ENCODE measurements at places on chromosomes 3 and 15.

- peak; percentile 48 for DNase-seq
Observed at GRCh38 chr3:113287803-113288648, 76.7 kb downstream of the BOC start.

GRCh38 chr15:66770518-66771350, 68.7 kb downstream of the SMAD6 start:
- no peak for DNase-seq

DNA sequence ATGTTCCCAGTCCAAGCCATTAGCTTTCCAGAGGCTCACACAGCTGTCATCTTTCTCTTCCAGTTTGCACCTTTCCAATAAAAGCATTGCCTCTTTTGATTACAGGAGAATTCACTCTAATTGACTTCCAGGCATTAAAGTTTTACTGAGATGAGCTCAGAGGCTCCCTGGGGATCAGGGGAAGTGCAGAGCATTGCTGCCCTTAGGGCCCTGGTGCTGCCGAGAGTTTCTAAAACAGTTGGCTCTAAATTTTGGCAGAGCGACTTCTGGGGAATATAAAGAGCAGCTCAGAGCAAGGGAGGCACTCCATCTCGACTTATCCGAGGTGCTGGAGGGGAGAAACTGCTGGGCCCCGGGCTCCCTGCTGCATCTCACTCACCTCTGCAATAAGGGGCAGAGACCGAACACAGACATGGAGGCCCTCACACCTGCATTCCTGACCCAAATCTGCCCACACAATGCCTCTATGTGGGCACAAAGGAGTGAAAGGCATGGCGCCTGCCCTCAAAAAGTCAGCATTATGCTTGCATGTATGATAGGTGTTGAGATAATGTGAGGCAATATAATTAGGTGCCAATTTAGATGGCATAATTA, 61.7 kb downstream of the SCN11A start:
- no peak for DNase-seq

DNA sequence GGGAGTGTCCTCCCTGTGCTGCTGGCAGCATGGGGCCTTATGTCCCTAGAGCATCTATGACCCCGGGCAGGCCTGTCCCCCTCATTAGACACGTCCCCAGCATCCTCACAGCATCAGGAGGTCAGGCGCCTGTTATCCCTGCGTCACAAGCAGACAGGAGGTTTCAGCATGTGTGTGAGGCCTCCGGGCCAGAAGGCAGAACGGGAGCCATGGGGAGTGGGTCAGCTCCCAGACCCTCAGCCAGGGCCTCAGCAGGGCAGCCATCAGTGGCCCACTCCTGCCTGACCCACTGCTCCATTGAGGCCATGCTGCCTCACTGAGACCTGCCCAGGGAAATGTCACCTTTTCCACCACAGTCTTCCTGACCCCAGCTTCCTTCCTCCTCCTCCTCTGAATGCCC, 71.6 kb downstream of the DNAJB8 start:
- no peak for DNase-seq

DNA sequence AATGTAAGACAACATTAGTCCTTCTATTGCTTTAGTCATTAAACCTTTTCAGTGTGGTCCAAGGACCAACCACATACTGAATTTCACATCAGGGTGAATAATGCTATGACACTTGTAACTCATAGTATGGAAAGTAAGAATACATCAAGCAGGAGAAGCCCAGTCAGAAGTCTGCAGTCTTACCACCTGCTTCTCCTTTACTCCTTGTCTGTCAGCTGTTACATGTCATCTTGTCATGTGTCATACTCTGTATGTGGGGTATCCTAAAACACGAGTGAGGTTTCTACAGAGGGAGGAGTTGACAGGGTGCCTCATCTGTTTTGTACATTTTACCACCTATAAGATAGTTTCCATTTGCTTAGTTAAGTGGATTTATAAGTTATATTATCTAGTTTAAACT, 32.8 kb upstream of the EID1 start:
- no peak for DNase-seq

DNA sequence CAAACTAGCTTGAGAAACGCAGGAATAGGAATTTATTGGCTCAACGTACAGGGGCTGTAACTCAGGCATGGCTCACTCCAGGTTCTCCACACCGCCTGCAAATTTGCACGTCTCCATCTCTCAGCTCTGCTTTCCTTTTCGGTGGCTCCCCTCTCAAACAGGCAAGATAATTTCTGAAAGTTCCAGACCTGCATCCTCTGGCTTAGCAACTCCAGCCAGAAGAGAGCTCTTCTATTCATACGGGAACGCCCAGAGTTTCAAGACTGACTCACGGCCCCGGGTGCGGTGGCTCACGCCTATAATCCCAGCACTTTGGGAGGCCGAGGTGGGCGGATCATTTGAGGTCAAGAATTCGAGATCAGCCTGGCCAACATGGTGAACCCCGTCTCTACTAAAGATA, 139.7 kb upstream of the BNIP2 start:
- no peak for DNase-seq

DNA sequence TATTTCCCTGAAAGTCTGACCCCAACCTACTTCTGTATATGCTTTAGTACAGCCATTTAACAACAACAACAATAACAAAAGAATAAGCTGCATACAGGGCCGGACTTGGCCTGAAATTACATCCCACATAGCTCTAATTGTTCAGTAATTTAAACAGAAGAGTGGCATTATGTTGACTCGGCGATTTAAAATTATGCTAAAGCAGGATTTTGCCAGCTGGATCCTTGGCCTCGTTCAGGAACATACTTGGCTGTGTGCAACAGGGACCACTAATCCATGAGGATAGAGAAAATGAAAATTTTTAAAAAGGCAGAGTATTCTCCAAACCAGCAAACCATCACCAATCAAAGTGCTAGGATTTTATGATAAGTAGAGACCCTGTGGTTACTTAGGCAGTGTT, 433.1 kb upstream of the RBMS3 start:
- DNase-seq: no peak

GRCh38 chr15:99176757-99177156, 71.9 kb downstream of the SYNM start:
- DNase-seq: no peak

DNA sequence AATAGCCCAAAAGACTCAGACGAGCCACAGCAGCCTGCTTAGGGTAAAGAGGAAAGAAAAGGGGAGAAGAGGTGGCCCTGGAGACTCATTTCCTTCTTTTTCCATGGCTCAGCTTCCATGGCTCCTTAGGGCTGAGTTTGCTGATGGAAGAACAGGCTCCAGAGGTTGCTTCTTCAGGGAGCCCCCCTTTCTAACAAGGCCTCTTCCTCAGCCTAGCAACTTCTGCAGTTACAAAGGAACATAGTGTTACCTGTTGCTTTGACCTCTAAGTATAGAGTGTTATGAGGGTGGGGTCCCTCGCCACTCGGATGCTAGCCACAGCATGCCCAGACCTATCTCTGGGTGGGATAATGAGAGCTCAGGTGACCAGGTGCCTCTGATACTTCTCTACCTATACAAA, 43.2 kb upstream of the SPESP1 start:
- no peak for DNase-seq

- no peak for DNase-seq
Observed at GRCh38 chr15:87151202-87151748, 1071.6 kb downstream of the AGBL1 start.

GRCh38 chr3:8112587-8112986, 389.0 kb upstream of the LMCD1 start:
- DNase-seq: no peak

DNA sequence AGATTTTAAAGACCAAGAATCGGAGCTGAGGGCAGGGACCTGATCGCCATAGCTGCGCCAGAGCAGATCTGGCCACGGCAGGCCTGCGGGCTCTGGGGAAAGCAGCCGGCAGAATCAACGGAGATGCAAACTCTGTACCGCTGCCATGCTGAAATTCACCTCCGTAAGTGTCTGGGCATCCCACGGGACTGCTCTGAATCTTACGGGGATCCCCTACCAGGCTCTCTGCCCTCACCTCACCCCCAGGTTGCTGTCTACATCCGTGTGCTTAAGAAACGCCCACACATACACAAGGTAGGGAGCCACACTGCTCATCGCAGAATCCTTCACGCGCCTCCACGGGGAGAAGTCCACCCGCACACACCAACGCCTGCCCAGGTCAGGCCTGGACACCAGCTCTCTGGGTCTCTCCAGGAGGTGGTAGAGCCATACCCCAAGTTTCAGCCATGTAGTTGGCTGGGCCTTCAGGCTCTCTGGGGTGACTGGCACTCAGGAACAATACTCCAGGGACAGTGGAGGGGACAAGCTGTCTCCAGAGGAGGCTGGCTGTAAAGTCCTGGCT, 33.5 kb downstream of the FAM174B start:
- no peak for DNase-seq

GRCh38 chr3:111373239-111373638, 168.8 kb upstream of the CD96 start:
- no peak for DNase-seq

DNA sequence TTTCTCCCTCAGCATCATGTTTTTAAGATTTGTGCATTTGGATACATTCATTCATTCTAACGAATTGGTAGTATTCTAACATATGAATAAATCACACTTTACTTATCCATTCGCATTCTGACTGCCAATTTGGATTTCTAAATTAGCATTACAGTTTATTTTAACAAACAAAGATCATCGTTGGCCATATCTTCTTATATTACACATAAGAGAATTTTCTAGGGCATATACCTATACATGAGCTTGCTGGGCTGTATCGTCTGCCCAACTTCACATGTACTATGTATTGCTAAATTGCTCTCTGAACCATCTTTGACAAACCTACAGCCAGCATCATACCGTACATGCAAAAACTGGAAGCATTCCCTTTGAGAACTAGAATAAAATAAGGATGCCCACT, 265.8 kb upstream of the PPP2R3A start:
- DNase-seq: no peak

- DNase-seq: no peak
Observed at GRCh38 chr3:174408310-174408709, 450.8 kb upstream of the NAALADL2 start.

DNA sequence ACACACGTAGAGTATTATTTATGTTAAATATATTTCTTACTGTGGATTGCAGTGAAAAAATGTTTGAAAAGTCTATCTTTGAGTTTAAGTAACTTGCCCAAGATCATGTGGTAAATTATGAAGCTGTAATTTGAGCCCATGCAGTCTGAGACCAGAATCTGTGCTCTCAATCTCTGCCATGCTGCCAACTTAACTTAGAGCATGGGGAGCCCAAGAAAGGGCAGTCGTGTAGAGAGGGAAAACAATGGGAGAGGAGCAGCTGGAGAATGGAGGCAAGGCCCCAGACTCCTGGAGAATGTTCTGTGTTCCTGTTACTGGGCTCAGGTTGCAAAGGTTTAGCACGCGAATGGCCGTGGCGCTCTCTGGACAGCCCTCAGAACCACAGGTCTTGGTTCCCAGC, 311.6 kb upstream of the RASGRP1 start:
- DNase-seq: no peak

DNA sequence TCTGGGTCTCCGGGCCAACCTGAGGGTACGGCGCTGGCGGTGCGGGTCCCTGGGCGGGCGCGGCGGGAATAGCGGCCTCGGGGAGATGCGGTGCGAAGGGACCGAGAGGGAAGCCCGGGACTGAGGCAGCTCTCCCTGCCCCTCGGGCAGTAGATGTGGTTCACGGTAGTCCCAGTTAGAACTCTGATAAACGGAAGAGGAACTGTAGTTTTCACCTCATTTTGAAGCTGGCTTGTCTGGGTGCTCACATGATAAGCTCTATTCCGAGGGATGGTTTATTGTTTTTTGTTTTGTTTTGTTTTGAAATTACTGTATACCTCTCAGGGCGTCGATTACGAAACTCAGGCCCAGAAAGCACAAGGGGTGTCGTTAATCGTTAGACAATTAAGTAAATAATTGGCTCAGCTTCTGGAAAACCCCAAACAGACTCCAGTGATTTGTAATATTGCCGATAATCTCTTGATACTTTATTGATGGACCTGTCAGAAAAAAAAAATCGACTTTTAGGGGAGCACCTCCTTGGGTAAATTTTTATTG, 413 bp downstream of the NUSAP1 start:
- DNase-seq: no peak

GRCh38 chr3:170454509-170454908, 35.8 kb downstream of the CLDN11 start:
- no peak for DNase-seq

DNA sequence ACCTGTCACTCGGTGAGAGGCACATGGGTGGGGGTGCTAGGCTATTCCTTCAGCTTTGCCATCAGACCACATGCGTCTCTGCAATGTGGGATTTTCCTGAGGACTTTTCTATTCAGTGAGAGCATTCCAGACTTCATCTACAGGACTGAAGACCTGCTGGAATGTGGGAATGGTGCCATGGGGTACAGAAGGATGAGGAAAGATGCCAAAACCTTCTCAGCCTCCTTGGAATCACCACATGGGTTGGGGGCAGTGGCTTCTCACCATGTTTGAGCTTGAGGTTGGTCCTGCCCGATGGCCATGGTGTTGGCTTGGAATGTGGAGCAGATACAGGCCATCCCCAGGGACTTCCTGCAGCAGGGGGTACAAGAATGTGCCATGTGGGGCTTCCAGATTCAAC, 80.9 kb upstream of the KLF13 start:
- no peak for DNase-seq

- peak; percentile 87 for DNase-seq
Observed at GRCh38 chr3:4741404-4742307, 237.6 kb upstream of the BHLHE40 start.

DNA sequence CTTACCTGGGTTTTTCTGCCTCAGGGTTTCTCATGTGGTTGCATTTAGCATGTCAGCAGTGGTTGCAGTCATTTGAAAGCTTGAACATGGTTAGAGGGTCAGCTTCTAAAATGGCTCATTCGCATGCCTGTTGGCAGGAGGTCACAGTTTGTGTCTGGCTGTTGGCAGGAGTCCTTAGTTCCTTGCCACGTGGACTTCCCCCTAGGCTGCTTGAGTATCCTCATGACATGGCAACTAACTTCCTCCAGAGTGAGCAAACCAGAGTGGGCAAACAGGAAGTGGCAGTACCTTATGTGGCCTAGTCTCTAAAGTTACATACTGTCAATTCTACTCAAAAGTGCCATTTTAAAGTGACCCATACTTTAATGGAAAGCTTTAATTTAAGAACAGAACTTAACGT, 3.4 kb upstream of the UNC13C start:
- DNase-seq: no peak

DNA sequence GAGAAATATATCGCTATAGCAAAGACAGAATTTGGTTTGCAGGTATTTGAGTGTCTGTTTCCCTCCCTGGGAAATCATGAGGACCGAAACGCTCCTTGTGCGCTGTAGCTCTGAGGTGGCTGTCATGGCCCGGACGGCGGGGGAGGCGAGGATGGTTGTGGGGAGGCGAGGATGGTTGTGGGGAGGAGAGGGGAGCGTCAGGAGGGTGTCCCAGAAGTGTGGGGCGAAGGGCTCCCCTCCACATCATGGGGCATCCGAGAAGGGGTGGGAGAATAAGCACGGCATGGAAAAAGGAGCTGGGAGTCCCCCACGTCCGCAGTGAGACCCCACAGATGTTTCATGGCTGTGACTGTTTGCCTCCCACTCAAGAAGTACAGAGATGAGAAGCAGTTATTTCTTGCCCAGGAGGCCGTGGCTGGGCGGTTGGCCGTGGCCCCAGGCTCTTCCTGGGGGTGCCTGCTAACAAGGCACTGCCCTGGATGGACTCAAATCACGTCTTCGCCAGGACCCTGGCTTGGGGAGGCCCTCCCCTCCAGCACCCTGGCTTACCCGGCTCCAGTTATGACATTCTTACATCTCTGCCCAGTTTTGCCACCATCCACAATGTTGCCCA, 947 bp upstream of the ATP10A start:
- no peak for DNase-seq

- no peak for DNase-seq
Observed at GRCh38 chr15:37788767-37789396, 145.6 kb upstream of the TMCO5A start.

Data from HTR-8/SVneo (cell line).